ENCODE measurements at places on chromosomes 7 and 10. TPM values are rescaled to one million over a fixed set of nuclear protein-coding genes. Genes with fewer than 3 reads are reported as not detected.

DNA sequence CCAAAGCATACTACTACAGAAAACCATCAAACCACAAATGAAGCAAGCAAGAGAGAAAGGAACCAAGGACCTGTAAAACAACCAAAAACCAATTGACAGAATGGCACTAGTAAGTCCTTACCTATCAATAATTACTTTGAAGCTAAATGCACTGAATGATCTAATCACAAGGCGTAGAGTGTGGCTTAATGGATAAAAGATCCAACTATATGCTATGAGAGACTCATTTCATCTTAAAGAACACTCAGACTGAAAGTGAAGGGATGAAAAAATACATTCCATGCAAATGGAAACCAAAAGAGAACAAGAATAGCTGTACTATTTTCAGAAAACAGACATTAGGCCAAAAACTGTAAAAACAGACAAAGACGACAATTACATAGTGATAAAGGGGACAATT is 70.7 kb downstream of the CRPPA start:
- no peak for DNase-seq

GRCh38 chr10:112532189-112532588 is 85.2 kb downstream of the VTI1A start:
- DNase-seq = no peak

The LDB3 gene
- total RNA-seq = not detected

The PALD1 gene
- total RNA-seq = 20.4 TPM

DNA sequence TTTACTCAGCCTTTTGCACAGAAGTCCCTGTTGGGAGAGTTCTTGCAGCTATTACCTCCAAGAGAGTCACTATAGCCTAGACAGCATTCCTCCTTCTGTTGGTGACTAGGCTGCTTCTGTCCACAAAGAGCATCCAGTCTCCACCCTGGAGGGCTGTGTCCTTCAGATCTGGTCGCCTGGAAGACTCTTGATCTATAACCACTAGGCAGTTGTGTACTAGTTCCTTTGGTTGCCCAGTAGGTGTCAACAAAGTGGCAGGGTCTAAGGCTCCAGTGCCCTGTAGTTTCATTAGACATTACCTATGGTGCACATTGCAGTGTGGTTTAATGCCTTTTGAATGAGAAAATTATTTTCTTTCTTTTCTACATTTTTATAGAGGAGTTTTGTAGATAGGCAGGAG is 11.3 kb upstream of the AKR1C2 start:
- DNase-seq = peak; percentile 8

The ADARB2 gene
- total RNA-seq = 0.99 TPM

All from neural progenitor cell (in vitro differentiated cells).